ENCODE measurements at places on chromosomes 4 and X.

GRCh38 chr4:56976837-56977320 is 527 bp downstream of the NOA1 start:
- DNase-seq, result peak; percentile 65

GRCh38 chr4:129037093-129037492 is 56.2 kb downstream of the SCLT1 start:
- no peak for DNase-seq

DNA sequence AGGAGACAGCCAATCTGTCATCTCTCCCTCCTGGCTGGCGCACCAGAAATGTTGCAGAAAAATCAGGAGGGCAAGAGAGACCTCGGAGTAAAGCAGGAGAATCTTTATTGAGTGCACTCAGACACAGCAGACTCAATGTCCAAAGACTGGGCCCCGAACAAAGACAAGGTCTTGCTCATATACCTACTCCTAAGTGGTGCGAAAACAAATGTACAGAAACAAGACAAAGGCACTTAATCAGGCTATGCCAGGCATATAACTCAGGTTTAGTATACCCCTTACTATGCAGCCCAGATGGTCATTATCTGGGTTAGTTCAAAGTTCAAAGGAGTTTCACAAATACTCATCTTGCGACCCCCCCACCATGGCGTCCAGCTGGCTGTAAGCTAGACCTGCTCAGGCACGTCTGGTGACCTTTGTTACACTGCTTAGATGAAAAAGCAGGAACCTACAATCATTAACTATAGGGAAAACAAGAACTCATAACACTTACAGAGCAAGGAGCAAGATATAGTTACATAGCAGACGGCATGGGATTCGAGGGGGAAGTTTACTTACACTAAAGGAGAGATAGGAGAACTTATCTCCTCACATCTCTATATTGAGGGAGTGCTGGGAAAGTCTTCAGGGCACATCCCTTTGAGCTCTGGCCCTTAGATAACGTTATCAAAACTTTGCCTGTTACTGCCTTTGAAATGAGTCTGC is 27.5 kb downstream of the SULT1E1 start:
- DNase-seq, result no peak

GRCh38 chr4:45063696-45064095 is 337.3 kb upstream of the GNPDA2 start:
- DNase-seq, result no peak

GRCh38 chr4:153931804-153932203 is 142.9 kb upstream of the SFRP2 start:
- no peak for DNase-seq

DNA sequence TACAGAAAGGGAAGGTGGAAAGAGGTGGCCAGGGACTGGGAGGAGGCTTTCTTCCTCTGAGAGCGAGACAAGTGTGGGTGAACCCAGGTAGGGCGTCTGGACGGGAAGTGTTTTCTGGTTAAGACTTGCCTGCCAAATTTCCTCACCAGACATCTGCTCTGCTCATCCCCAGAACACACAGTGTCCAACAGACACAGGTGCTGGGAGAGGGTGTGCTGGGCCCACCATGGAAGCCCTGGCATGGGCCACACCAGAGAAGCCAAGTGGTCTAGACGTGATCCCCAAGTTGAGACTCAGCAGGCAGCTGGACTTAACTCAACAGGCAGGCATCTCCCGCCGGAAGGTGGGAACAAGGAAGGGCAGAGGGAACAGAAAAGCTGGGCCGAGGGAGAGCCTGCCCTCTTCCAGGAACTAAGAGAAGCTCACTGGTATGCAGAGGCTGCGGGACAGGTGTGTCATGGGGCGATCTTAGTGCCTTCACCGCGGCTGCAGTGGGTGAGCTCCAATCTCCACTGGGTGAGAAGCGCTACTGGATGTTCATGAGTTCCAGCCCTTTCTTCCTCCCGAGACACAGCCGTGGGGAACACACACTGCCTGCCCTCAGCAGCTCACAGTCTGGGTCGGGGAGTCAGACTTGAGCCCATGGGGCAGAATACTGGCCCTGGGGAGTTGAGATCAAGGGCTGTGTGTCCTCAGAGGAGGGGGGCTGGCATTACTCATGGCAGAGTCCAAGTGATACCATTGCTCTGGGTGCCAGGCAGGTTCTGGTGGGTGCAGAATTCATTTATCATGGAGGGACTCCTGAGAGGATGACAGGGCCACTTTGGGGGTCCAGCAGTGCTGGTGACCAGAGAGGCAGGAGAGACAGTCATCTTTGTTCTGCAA is 110.2 kb downstream of the CPZ start:
- peak; percentile 29 for DNase-seq

DNA sequence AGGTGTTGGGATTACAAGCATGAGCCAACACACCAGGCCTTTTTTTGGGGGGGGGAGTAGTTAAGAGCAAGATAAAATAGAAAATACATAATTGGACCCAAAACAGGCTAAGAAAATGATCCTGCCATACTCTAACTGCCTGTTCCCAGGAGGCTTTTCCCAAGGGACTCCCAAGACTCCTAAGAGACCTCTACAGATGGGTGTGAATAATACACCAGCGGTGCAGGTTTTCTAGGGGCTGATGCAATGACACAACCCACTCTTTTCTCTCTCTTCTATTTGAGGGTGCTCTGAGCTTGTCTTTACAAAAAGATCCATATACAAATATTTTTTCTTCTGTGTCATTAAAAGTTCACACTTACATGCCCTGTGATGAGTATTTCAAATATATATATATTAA is 116.9 kb downstream of the RASL11B start:
- no peak for DNase-seq

DNA sequence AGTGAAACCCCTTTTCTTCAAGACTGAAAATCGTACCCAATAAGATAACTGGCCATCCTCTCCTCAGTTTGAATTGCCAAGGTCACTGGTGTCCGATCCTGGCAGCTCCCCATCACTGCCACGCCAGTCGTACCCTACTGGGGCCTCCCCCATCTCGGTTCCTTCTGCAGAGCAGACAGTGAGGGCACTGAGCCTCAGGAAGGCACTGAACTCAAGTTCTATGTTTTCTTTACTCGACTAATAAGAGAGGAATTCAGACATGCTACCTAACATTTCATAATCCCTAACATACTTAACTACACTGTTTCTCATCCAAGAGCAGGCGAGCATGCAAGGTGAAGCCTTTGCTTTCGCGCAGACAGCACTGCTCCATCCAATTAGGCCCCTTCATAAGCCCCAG is 23.4 kb downstream of the ZFYVE28 start:
- DNase-seq, result no peak

DNA sequence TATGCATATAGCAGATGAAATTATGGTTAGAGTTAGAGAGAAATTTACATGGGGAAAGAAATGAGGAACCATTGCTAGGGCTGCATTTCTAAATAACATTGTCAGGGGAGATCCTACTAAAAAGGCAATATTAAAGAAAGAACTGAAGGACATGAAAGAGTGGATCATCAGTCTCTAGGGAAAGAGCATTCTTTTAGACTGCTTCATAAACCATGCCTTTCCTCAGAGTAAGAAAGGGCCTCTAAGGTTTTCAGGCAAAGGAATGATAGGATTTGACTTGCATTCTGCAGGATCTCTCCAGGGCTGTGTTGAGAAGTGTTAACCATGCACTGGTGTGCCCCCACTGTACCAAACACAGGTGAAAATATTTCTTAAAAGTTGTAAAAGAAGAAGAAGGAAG is 385.4 kb upstream of the MAD2L1 start:
- DNase-seq, result no peak

- DNase-seq, result no peak
These were observed 101.2 kb downstream of the AFF1 start for GRCh38 chr4:87035881-87036509.

DNA sequence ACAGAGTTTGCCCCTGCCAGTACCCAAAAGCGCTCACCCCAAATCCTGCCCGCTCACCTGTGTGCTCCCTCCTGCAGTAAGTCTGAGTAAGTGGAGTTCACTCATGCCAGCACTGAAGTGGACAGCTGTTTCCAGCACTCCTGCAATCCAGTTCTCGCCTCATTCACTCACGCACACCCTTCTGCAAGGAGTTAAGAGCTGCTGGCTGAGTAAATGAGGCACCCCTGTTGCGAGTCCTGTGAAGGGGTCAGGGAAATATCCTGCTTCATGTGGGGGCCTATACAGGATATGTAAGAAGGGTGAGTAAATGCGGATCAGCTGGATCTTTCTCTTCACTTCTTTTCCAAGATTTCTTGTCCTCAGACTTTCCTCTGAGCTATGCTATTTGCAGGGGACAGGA is 23.5 kb downstream of the CXCL8 start:
- DNase-seq, result no peak

- DNase-seq, result no peak
These were observed 188.8 kb downstream of the CRLF2 start for GRCh38 chrX:1023676-1024075.

- no peak for DNase-seq
These were observed 48.3 kb downstream of the ATXN3L start for GRCh38 chrX:13271511-13271910.

- DNase-seq, result no peak
These were observed 1082.0 kb downstream of the RAPGEF2 start for GRCh38 chr4:160184884-160185283.

- no peak for DNase-seq
These were observed 15.9 kb downstream of the TMEM192 start for GRCh38 chr4:165096776-165097175.

DNA sequence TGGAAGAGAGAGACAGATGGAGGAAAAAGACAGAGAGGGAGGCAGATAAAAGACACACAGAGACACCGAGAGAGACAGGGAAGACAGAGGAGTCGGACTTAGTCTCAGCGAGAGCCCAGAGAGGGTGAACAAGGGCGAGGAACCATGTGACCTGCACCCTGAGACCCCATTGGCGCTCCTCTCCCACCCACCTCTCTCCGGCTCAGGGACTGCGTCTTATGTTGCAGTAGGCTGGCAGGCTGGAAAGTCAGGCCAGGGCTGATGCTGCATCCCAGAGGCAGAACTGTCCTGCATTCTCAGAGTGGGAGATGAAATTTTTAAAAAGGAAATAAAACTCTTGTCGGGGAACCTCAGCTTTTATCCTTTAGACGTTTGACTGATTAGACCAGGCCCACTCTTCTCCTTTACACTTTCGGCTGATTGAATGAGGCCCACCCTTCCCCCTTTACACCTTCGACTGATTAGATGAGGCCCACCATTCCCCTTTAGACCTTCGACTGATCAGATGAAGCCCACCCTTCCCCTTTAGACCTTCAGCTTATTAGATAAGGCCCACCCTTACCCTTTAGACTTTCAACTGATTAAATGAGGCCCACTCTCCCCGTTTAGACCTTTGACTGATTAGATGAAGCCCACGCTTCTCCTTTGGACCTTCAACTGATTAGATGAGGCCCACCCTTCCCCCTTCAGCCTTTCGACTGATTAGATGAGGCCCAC is 29.5 kb upstream of the IL3RA start:
- DNase-seq, result no peak

DNA sequence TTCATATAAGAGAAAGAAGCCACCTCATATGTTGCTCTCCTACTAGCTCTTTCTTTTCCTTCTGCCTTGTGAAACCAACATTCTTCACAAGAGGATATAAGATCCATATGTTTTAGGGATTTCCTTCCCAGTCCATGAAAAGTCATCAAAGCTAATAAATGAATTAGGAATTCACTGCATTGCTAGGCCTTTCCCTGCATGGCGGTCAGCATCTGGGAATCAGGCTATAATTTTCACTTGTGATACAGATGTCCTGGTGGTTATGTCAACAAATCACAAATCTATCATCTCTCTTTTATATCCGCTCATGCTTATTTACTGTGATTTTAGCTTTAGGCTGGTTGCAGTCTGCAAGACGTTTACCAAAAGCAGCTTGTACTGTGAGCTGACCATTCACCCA is 510.0 kb downstream of the NLGN4X start:
- DNase-seq, result no peak

DNA sequence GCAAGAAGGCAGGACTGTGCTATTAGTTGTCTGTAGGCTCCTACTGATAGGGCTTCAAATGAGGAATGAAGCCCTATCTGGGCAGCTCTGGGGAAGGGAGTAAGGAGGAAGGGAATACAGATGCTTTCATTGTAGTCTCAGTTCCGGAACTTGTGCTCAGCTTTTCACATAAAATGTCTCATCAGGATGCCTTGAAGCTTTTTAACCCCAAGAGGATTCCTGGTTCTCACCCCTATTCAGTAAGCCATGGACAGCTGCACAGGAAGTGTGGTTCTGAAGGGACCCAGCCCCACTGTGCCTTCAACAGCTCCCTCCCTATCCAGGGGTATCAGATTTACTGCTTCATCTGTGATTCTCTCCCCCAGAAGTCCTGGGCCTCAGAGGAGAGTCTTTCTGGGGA is 5.0 kb downstream of the ARMCX5 start:
- no peak for DNase-seq

GRCh38 chr4:67922697-67923096 is 38.9 kb upstream of the TMPRSS11D start:
- no peak for DNase-seq

GRCh38 chrX:15170927-15171326 is 99.0 kb downstream of the ASB9 start:
- DNase-seq, result no peak

DNA sequence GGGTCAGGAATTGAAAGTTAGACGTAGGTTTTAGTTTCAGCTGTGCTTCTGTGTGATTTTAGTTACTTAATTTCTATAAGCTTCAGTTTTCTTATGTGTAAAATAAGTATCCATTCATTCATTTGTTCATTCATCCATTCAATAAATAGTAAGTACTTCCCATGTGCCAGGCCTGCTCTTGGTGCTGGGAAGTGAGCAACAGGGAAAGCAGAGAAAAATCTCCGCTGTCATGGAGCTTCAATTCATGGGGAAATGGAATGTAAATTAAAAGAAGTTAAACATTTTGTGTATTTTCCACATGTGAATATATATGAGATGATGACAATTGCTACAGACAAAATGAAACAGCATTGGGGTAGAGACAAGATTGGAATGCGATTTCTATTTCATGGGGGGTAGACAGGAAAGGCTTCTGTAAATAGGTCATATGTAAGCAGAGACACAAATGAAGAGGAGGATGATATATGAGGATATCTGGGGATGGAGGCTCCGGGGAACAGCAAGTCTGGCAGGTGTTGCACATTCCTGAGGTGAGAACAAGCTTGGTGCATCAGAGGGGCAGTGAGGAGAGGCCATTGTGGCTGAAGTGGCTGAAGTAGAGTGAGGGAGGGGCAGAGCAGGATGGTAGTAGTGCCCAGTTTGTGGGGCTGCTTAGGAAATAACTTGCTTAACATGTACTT is 66.2 kb downstream of the FHIP1A start:
- no peak for DNase-seq

DNA sequence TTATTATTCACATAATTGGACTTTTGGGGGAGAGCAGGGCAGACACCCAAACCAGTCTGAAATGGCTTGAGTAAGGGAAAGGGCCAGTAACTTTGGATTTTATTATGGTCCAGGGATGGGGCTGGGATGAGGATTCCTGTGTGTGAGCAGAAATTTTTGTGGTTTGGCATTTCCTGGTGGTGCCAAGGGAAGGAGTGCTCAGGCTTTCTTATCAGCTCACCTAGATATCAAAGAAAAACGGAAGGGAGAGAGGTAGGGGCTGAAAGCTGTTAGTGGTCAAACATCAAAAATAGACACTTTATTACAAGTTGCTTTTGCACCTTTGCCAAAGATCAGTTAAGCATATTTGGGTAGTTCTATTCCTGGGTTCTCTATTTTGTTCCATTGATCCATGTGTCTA is 128.5 kb upstream of the DIPK2B start:
- DNase-seq, result no peak

Measured in mesothelial cell of epicardium (in vitro differentiated cells).